ENCODE measurements at places on chromosomes 5 and 9. TPM values are rescaled to one million over a fixed set of nuclear protein-coding genes. Genes with fewer than 3 reads are reported as not detected.

SLC25A2 gene
- 1.4 TPM for total RNA-seq

ROR2 gene
- total RNA-seq = 23.2 TPM

DNA sequence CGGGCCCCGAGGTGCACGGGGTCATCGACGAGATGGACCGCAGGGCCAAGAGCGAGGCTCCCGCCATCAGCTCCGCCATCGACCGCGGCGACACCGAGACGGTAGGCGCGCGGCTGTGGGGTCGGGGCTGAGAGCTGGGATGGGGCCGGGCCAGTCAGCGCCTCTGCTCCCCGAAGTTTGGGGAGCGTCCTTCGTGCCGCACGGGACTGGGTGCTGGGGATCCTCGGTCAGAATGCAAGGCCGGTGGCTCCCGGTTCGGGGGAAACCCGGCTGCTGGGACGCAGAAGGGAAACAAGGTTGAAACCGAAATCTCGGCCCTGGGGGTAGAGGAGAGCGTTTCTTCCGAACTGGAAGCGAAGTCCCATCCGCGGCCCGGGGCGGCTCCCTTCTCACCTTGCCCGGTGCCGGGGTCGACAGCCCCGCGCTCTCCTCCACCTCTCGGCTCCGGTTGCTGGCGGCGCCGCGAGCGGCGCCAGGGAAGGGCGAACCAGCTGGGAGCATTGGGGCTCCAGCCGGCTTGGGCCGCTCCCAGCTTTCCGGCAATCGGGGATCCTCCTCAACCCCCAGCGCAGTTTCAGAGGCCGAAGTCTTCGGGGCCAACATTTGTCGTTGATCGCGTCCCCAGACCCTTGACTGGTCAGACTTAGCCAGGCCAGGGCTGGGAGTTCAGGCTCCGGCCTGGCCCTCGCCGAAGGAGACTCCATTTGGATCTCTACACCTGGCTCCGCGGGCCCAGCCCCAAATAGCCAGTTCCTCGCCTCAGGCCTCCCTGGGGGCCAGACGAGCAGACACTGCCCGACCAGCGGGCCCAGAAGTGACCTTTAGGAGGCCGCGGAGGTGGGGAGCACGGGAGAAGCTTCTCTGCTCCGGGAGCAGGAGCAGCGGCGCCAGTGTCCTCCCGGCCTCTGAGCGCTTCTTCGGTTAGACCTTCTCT lies 1.1 kb downstream of the LHX2 start:
- peaks cover 100% of the 10 kb centered on the region for H3K27me3 ChIP-seq
- H3K27ac ChIP-seq = no peak overlapping the region
- no peaks in the 10 kb centered on the region for H3K36me3 ChIP-seq
- peaks cover 56% of the 10 kb centered on the region for H3K4me1 ChIP-seq

PLEKHG4B gene
- total RNA-seq = not detected

Data from transverse colon (tissue), 4 donors.